ENCODE measurements at places on chromosomes 12 and 14.

DNA sequence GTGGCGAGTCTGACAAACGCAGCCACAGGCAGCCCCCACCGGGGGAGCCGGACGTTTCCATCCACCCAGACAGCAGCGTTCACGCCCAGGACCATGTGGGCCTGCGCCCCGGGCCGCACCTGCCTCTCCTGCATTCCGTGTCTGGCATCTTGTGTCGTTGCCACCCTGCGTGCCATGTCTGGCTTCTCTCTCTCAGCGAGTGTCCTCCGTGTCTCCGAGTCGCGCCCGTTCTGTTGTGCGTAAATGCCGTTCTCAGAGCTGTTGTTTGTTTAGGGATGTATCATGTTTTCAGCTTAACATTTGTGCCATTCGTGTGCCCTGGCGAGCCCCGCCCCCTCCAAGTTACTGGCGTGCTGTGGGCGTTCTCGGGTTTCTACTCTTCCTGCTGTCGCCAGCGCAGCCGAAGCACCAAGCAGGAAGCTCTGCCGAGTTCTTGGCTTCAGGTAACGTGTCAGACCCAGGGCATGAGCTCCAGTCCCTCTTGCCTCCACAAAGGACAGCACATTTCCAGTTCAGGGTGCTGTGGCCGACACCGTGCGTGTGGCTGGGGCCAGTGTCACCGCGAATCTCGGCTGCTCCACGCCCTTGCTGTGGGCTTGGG is 34.6 kb downstream of the NOC4L start:
- DNase-seq: no peak

GRCh38 chr14:89485264-89485663 is 68.2 kb upstream of the FOXN3 start:
- no peak for DNase-seq

DNA sequence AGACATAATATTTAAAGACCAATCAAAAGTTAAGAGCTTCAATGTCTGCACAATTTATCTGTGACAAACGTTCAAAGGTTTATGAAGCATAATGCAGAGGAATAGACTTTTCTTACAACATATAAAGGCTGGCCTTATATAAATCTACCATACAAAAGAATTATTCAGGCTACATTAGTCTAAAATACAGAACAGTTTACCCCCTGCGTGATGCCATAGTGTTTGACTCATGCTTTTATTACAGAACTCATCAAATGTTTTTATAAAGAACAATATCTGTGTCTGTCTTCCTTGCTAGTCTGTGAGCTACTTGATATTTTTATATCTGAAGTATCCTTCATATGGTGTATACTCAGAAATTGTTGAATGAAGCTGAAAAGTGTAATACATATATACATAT is 1084.5 kb upstream of the FLRT2 start:
- no peak for DNase-seq

DNA sequence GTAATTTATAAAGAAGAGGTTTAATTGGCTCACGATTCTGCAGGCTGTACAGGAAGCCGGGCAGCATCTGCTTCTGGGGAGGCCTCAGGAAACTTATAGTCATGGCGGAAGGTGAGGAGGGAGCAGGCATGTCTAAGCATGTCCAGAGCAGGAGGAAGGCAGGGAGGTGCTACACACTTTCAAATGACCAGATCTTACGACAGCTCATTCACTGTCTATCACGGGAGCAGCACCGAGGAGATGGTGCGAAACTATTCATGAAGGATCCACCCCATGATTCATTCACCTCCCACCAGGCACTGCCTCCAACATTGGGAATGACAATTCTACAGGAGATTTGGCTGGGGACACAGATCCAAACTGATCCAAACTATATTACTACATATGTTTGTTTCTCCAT is 10.0 kb downstream of the SFSWAP start:
- DNase-seq: no peak

GRCh38 chr12:10554228-10554755 is 48.6 kb downstream of the EIF2S3B start:
- DNase-seq: peak; percentile 58

DNA sequence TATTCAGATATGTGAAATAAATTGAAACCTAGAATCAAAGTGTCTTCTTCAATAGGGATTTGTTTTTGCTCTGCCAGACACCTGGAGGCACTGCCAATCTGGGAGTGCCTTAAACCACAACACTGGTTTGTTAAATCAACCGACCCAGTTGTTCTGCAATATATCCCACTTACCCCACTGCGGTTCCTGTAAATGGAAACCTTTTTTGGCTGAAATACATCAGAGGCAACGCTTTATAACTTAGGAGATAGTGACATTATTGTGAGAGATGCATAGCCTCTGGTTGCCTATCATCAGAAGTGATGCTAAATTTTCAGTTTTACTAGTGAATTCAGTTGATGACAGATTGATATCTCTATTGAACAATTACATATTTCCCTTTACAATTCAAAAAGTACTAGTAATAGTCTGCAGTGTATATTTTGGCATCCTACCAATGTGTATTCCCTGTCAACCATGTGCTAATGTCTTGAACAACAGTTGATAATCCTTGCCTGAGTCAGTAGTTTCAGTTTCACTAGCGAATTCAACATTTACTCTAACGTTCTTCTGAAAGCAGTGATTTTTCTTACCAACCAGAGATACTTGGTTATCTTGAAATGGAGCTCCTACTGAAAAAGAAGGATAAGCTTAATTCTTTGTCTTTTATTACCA is 30.5 kb downstream of the PPP2R5C start:
- peak; percentile 48 for DNase-seq

- no peak for DNase-seq
Observed at GRCh38 chr14:25089496-25089895, 39.5 kb upstream of the STXBP6 start.

DNA sequence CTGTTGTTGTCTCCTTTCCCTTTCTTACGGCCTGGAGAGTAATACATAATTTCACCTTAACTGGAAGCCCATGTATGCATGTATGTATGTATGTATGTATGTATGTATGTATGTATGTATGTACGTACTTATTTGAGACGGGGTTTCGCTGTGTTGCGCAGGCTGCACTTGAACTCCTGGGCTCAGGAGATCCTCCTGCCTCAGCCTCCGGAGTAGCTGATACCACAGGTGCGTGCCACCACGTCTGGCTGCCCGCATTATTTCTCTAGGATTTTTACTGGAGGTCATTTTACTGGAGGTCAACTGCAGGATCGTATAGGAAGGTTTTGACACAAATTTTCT is 644 bp upstream of the OS9 start:
- DNase-seq: no peak

DNA sequence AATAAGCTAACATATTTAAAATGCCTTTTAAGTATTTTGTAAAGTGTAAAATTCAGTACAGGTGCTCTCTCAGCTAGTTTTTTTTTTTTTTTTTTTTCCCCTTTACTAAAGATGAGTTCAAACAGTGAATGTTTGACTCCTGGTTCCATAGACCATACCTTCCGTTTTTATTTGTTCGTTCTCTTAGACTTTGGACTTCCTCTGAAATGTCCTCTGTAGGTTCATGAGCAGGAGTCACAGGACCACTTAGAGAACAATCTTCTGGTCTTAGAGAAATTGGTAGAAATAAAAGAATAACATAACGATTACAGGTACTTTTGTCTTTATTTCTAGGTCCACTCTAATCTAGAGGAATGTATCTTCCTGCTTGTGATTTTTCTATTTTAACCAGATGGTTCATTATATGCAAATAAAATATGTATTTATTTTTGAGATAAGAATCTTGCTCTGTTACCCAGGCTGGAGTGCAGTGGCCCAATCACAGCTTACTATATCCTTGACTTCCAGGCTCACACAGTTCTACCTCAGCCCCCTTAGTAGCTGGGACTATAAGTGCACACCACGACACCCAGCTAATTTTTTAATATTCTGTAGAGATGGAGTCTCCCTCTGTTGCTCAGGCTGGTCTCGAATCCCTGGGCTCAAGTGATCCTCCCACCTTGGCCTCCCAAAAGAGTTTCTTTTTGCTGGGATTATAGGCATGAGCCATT is 25.8 kb downstream of the STYX start:
- no peak for DNase-seq

DNA sequence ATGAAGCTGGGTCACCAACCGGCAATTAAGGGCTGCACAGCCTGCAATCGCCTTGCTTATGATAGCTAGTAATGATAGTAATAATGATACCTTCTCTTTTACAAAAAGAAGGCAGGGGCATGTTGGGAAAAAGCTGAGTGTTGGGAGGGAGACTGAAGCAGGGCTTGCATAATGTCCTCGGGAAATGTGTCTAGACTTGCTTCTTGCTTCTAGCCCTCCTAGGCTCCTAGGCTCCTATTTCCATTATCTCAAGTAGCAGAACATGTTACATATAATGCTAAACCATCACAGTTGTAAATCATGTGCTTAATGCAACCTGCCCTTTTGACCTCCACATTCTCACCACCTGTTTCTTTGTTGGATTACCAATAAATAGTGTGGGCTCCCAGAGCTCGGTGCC is 18.7 kb downstream of the RERGL start:
- no peak for DNase-seq

DNA sequence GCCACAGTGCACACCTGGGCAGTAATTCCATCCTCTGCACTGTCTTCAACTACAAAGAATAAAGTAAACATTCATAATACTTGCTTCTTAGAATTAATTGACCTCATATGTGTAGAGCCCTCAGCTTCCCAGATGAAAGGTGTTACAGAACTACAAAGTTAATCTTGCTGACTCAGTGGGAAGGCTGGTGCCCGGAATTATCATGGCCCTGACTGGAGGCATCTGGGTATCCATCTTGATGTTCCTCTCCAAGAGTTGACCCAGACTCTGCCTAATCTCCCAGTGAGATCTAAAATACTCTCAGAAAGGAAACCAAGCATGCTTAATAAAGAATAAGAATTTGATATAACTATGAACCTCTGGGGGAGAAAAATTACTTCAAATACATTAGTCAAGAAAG is 147.0 kb upstream of the ARID2 start:
- no peak for DNase-seq

Data from CD4-positive, alpha-beta T cell treated with Interleukin-15 for 4 hours (primary cell).